ENCODE measurements at places on chromosomes 6 and 20.

DNA sequence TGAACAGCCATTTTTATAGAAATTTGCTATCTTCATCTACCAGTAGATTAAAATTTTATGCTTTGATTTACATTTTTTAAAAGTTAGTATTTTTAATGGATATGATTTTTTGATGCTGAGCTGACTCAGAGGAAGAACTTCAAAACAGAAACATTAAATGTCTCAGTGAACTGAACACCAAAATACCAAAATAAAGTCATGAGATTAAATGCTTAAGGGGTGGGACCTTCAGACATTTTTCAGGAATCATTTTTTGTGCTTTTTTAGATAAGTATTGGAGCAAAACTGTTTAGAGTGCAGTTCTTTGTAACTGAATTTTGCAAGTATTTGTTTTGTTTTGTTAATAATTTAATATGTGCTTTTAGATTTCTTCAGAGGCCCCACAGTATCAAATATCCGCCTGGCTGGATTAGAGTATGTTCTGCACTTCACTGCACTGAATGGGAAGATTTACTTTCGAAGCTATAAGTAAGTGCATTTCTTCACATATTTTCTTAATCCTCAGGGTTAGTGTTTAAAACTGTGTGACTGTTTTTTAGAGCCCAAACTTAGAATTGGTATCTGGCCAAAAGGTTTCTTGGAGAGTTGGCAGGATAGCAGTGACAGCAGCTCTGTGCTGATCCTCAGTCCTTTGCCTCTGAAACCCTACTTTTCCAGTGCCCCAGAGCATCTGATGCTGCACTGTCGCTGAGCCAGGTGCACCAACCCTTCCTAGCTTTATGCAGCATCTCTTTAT, 33.7 kb downstream of the RPF2 start:
- no peak for DNase-seq

- peak; percentile 89 for DNase-seq
These were observed 37.7 kb downstream of the KIF25 start for GRCh38 chr6:168035098-168035660.

GRCh38 chr20:37928996-37929682, 26.2 kb downstream of the VSTM2L start:
- DNase-seq = no peak

GRCh38 chr20:10578607-10579006, 95.2 kb downstream of the JAG1 start:
- DNase-seq = peak; percentile 72

- DNase-seq = peak; percentile 36
These were observed 832.3 kb downstream of the C6orf118 start for GRCh38 chr6:164477101-164477500.

DNA sequence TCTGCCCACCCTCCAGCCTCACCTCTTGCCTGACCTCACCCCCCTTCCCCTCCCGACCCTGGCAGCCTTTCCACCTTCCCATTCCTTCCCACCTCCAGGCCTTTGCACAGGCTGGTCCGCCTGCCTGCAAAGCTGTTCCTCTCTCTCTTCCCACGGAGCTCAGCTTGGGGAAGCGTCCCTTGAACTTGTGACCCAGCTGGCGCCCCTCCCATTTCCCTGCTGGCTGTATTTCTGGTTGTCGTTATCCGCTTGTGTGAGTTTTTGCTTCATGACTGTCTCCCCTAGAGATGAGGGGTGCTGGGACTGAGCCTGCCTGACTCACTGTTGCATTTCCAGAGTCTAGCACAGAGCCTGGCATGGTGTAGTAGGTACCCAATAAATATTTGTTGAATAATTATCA, 32.5 kb downstream of the VSTM2L start:
- DNase-seq = peak; percentile 26

- no peak for DNase-seq
These were observed 28.9 kb downstream of the RMND1 start for GRCh38 chr6:151422981-151423380.

- DNase-seq = no peak
These were observed 365.9 kb downstream of the TAF4 start for GRCh38 chr20:61699495-61700374.

DNA sequence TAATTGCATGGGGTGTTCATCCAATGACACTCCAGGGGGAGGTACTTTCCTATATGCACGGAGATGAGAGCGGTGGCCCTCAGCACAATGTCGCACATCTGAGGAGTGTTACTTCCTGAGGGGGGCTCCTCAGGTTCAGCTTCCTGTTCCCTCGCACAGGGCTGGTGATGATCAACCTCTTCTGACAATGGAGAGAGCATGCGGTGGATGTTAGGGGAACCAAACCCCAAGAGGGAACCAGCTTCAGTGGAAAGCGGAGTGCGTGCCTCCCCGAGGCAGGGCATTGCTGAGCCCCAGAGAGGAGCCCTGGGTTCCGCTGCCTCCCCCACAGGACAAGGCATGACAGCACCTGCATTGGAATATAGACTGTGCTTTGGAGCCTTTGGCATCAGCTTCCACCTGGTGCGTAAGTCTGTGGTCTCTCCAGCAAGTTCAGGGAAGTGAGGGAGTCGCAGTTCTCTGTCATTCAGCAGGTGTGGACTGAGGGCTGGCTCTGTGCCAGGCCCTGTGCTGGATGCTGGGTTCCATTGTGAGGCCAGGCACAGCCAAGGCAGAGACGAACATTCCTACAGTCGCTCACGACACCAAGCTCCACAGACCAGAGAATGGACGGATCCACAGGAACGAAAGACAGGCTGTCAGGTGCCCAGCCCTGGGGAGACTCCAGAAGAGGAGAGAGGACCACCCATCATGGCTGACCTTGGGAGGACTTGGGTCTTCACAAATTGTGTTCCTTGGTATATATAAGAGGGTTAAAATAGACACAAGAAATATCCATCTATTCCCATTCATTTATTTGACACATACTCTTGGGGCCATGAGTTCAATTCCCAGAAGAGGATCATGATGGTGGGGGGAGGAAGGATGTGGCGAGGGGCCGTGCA, 3.9 kb upstream of the ZNF831 start:
- no peak for DNase-seq

GRCh38 chr20:62818592-62819493, 2.0 kb downstream of the COL9A3 start:
- DNase-seq = no peak

GRCh38 chr20:4227085-4227821, 211.9 kb upstream of the RNF24 start:
- DNase-seq = peak; percentile 62

GRCh38 chr20:21839982-21840381, 134.5 kb downstream of the PAX1 start:
- no peak for DNase-seq

DNA sequence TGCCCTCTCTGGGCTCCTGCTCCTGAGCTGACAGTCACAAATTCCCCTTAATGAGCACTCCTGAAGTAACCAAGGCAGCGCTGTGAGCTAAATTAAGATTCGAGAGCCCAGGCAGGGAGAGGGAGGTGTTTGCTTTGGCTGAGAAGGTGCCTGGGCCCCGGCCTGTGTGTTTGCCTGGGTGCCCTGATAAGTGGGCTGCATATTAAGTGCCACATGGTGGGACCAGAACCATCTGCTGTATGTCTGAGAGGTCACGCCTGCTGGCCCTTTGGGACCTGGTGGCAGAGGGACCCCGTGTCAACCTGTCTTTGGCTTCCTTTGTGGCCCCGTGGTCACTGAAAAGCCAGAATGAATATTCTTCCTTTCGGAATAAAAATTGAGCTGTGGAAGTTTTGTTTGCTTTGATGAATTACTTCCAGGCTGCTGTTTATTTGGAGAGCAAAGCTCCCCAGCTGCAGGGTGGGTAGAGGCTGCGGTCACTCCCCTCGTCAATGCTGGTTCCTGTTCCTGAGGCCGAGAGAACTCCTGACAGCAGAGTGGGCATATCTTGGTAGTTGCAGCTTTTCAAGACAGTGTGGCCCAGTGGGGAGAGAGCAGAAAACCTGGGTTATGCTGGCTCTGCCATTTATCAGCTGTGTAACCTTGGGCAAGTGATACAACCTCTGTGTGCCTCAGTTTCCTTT, 17.5 kb upstream of the KCNK16 start:
- no peak for DNase-seq

DNA sequence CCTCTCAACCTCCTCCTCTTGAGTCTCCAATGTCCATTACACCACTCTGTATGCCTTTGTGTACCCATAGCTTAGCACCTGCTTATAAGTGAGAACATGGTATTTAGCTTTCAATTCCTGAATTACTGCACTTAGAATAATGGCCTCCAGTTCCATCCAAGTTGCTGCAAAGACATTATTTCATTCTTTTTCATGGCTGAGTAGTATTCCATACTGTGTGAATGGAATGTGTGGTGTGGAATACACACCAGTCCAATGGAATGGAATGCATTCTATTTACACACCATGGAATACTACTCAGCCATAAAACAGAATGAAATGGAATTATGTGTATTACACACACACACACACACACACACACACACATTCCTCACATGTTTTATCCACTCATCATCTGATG, 116.1 kb downstream of the BACH2 start:
- DNase-seq = no peak

DNA sequence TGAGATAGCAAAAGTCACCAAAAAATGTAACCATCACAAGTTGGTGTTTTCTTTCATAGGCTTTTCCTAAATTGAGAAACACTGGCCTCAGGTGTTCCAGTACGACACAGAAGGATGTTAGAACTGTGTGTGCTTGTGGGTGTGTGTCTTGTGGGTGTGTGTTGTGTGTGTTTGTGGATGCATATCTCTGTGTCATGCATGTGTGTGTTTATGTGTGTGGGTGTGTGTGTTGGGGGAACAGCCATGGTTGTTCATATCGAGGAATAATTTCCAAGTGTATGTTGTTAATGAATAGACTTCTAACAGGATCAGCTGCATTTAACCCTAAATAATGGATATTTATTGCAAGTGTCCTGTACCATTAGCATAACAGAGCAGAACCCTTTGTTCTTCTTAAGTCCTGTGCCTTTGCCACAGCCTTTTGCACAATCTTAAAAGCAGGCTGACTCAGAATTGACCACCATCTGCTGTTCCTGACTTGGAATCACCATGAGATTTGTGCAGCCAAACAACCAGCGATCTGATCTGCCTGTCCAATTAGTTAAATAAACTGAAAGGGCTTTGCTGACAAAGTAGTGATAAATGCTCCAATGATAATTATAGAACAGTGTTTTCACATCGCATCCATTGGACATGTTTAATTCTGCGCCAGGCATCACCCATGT, 7.6 kb downstream of the CD93 start:
- no peak for DNase-seq

Measured in fibroblast of skin of right biceps (primary cell).